Stimulated activated CD8-positive, alpha-beta memory T cell treated with anti-CD3 and anti-CD28 coated beads, Interleukin-15, amount 100 ng/mL, for 48 hours (primary cell): ENCODE measurements at places on chromosomes 6 and 20.

DNA sequence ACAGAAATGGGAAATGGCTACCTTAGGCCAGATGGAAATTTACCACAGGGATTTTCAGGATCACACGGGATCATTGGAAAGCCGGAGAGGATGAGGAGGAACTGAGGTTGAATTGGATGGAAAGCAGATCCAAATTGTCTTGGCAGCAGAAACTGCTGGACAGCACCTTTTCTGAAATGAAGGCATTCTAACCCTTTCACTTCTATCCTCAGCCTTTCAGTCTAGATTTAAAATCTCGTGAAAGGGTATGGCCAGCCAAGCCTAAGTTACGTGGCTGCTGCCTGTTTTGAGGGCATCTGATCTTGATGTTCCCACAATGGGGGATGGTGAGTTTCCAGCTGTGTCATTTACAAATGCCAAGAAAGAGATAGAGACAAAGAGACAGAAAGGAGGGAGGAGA, 358.2 kb downstream of the KIF16B start:
- DNase-seq, result no peak

DNA sequence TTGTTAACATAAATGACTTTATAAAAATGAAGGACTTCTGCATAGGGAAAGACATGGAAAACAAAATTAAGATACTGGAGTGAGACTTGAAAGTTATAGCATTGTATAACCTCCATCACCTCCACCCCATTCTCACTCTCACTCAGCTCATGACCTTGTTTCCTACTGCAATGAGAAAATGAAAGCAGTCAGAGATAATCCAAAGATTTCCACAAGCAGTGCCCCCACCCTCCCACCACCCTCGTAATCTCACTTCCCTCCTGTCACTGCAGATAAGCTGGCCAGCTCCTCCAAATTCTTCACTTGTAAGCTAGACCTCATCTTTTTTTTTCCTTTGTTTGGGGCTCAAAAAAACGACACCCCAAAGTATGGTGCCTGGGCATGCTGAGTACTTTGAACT, 52.9 kb upstream of the PROKR2 start:
- DNase-seq, result no peak

GRCh38 chr20:40782043-40782368, 93.0 kb upstream of the MAFB start:
- DNase-seq, result no peak

DNA sequence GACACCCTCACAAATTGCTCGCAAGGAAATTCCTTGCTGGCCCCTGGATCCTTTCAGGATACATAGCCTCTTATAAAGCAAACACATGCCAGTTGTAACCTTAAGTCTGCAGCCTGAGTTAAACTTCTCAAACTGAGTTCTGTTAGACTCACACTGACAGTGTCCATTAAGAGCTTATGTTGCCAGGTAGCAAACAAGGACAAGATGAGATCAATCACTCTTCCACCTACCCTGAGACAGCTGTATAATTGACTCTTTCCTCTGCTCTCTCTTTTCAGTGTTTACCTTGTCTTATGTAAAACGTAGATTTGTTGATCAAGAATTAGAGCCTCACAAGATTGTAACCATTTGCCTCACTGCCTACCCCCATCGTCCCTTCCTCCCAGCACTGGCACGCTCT, 359.8 kb downstream of the EPM2A start:
- no peak for DNase-seq

GRCh38 chr20:35568645-35569044, 26.8 kb downstream of the ERGIC3 start:
- DNase-seq, result no peak

DNA sequence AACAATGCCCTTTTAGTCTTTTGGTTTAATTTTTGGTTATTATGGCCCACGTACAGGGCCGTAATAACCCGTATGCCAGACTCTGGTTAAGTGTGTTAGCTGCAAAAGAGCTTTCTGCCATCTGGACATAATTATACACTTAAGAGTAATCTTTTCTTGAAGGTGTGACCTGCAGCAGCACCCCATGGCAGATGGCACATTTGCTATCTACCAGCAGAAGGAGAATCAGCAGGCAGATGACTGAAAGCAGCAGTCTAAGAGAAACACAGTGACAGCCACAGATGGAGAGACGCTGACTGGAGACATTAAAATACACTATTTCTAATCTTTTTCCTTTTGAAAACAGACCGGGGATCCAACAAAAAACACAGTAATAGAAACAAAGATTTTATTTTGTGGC, 18.7 kb downstream of the ASF1A start:
- no peak for DNase-seq

GRCh38 chr20:12936524-12936923, 72.2 kb upstream of the SPTLC3 start:
- DNase-seq, result no peak

GRCh38 chr6:135651964-135652755, 154.6 kb upstream of the AHI1 start:
- no peak for DNase-seq

DNA sequence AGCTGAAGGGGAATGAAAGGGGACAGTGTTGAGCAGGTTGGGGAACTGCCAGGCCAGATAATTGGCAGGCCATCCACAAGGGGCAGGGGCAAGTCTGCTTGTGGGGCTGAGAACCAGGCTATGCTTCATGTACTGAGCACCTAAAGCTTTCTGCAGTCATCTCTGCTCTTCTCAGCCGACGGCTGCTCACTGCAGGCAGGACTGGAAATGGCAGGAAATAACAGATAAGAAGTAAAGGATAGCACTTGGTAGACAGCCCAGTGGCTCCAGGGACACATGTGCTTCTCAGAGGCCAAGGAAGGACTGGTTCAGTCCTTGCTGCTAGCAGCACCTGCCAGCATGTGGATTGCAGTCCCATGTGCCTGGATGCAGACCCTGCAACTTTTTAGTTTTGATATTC, 89.8 kb downstream of the CD164 start:
- no peak for DNase-seq

GRCh38 chr6:162644153-162644552, 83.4 kb downstream of the PRKN start:
- DNase-seq, result no peak

- DNase-seq, result no peak
Observed at GRCh38 chr6:11851387-11851786, 72.8 kb upstream of the ADTRP start.
